ENCODE measurements at places on chromosomes 2 and 18.
A peak's percentile ranks its signal among the peaks of the same experiment; 100 is the strongest.

GRCh38 chr2:186220409-186220808 is 265.7 kb upstream of the ZC3H15 start:
- no peak for DNase-seq

DNA sequence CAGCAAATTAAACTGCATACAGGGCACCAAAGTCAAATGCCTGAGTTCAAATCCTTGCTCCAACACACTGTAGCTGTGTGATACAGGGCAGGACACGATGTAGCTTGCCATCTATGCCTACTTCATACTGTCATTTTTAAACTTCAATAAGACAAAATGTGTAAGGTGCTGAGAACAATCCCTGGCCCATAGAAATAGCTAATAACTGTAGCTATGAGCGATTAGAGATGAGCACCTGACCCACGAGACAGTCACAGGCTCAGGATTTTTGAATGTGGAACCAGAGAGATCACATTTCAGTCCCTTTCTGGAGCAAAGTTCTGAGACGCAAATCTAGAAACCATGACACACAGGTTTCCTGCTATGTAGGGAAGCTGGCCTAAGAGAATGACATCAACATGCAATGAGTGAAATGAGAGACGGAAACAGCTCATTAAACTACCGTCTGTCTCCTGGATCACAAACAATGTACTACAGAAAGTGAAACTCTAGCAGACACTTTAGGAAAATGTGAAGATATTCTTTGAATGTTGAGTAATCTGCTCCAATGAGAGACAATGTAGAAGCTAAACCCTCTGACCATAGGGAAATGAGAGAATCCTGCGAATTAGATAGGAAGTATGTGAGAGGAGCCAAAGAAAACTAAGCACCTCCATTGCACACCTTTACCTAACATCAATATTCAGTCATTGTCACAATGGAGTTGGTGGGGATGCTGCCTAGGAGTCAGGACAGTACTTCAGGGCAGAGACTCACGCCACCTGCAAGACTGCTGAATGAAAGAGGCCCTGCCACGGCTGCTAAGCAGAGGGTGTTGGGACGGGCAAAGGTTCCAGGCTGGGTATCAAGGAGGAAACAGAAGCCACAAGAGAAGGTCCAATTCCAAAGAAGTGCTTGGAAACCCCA is 25.5 kb downstream of the B4GALT6 start:
- peak; percentile 56 for DNase-seq

- DNase-seq = no peak
Observed at GRCh38 chr2:117918608-117919007, 95.3 kb downstream of the CCDC93 start.

DNA sequence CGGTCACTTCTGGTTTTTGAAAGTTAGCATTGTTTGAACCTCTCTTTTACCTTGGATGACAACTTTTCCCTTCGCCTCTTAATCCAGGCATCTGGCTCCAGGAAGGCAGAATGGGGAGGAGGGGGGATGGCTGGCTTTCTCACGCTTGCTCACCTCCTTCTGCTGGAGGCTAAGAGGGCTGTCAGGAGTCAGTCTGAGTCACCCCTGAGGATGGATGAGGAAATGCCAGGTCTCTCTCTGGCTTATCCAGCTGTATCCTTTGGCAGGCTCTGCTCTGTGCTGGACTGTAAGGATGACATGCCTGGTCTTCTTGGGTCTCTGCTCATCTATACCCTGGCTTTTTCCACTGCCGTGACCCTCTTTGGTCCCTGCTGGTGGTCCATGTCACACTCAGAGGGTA is 142.9 kb upstream of the GYPC start:
- no peak for DNase-seq

DNA sequence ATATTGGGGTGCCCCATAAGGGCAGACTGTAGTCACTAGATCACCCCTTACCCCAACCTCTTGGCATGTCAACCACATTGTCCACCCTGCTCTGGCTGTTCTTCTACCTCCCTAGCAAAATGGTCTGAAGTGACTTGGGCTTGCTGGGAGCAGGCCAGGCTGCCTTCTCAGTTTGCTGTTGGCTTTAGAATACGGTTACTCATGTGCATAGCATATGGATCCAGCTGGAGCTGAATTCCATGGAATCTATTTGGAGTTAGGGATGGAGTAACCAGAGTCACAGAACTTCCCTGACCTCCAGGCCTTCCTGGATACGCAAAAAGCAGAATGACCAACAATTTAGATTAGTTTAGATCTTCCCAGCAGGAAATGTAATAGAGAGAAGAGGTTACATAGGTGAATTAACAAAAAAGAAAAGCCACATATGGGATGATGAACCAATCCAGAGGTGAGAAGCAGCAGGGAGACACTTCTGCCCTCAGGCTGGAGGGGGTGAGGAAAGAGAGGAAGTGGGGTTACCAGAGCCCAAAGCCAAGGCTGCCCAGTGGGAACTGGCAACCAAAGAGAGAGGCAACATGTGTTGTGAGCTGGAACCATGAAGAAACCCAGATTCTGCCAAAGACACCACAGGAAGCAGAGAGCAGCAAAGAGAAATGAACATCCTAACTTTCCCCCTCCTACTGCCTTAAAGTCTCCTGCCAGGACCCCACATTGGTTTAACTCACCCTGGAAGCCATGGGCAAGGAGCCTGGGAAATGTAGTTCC is 26.1 kb downstream of the PKDCC start:
- DNase-seq = no peak

DNA sequence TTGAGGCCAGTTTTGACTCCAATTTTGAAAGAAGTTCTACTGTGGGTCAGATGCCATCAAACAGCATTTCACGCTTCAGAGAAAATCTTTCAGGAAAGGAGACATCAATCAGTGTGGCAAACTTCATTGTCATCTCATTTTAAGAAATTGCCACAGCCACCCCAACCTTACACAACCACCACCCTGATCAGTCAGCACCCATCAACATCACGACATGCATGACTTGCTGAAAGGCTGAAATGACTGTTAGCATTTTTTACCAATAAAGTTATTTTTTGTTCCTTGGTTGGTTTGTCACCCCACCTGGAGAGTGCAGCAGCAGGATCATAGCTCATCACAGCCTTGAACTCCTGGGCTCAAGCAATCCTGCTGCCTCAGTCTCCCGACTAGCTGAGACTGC is 10.4 kb downstream of the DNAJC10 start:
- no peak for DNase-seq

DNA sequence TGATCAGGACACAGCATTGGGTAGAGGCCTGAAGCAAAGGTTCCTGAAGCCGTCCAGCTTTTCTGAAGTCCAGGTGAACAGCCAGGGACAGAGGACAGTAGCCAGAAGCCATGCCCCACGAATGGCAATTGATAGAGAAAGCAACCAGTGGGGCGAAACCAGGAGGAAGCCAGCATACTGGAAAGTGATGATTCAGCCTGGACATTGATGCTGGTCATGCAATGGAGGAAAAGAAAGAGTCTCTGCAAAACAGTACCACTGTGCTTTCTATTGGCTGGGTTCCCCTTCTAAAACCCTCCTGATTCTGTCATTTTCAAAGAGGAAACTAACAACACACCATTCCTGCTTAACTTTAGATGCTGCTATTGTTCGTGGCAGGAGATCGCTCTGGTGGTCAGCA is 221.4 kb upstream of the EPAS1 start:
- no peak for DNase-seq

DNA sequence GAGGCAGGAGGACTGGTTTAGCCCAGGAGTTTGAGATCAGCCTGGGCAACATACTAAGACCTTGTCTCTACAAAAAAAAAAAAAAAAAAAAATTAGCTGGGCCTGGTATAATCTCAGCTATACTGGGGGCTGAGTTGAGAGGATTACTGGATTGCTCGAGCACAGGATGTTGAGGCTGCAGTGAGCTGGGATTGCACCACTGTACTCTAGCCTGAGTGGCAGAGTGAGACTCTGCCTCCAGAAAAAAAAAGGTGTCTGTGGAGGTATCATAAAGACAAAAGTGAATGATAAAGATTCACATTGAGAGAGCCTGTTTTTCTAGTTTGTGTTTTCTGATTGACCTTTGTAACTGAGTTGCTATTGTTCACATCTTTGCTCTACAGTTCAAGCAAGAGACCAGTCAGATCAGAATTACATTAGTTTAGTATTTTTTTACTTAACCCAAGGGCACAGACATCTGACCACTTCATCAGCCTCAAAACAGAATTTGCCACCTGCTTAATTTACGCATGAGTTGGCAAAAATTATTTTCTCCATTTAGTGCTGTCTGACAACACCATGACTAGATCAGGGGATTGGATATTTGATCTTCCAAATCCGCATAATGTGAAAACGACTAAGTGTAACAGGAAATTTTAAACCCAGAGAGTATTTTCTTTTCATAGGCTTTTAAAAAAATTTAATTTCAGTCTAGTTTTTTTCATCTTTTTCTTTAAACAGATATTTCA is 271.0 kb downstream of the TGIF1 start:
- no peak for DNase-seq

GRCh38 chr2:10016802-10017258 is 26.5 kb upstream of the KLF11 start:
- DNase-seq = no peak

GRCh38 chr18:1891641-1892040 is 679.7 kb downstream of the METTL4 start:
- no peak for DNase-seq

DNA sequence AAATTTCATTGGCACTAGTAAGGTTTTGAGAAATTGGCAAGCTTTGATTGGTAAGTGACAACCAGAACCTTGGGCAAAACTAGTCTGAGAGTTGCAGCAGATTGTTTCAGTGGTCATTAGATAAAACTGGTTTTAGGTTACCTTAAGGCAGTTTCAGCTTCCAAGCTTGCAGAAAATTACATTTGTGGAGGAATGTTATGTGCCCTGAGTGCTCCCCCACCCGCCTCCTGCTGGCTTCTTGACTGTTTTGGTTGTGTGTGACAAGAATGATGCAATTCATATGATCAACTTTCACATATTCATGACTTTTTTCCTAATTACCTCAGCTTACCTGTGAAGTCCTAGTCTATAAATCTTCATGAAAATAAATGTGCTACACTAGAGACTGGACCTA is 599.5 kb upstream of the ZNF804A start:
- DNase-seq = no peak

DNA sequence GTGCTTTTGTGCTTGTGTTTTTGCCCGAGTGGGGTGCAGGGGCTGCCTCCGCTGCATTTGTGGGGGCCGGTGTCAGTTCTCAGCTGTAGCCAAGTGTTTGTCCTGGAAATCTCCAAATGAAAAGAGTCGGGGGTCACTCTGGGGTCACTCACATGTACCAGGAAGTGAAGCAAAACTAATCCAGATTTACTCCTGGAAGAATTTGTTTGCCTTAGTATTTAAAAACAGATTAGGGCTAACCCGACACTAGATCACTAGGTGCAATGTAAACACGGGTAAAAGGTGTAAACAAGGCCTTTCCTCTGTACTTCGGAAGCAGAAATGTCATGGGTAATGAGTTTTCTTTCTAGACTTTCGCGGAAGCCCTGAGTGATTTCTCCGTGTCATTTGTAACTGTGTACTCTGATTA is 50.3 kb downstream of the GBX2 start:
- DNase-seq = no peak

- DNase-seq = no peak
Observed at GRCh38 chr2:139544186-139544851, 764.1 kb upstream of the NXPH2 start.

GRCh38 chr2:224927011-224927410 is 115.3 kb downstream of the DOCK10 start:
- peak; percentile 26 for DNase-seq

- no peak for DNase-seq
Observed at GRCh38 chr18:73693091-73693490, 454.5 kb downstream of the FBXO15 start.

DNA sequence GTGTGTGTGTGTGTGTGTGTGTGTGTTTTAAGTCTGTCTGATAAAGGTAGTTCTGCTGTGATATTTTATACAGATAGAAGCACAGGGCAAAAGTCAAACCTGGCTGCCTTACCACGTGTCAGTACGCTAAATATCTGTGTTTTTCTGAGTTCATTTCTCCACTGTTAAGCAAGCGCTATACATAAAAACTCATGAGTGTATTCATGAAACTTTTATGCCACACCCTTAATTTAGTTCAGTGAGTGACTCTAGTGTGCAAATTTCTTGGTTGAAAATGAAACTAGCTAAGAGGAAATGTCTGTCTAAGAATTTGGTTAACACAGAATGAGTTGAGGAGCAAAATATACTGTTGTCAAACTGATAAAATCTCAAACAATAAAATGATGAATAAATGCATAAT is 11.2 kb downstream of the CASP10 start:
- DNase-seq = peak; percentile 69

- DNase-seq = no peak
Observed at GRCh38 chr2:180907731-180908130, 72.7 kb upstream of the UBE2E3 start.

DNA sequence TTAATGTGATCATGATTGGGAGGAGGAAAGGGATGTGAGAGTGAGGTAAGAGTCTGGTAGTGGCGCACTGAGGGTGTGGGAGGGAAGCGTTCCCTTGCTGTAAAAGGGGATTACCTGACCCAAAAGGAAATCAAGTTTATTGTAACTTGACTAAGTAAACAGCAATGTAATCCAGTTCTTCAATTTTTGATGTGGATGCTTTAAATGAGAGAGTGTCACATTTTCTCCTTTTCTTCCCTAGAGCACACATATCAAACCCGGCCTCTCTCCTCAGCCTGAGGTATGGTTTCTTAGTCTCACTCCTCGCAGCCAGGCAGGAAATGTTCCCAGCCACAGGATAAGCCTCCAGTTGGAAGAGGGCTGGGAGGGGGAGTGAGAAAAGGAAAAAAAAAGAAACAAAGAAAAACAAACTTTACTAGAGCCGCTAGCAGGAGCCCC is 688 bp upstream of the ARHGAP28 start:
- DNase-seq = no peak

DNA sequence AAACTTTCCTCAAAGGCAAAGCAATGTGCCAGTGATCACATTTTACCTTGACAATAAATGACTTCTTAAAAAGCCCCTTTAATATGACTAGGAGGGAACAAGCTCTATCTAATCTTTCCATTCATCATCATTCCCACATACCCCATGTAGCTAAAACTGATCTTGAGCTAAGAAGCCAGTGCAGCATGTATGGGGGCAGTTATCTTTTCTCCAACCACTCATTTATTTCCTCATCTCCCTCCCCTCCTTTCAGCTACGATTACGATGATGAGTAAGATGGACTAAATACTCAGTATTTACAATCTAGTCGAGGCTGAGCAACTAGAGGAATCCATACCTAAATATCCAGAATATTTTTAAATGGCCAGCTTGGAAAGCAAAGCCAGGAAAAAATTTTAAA is 35.5 kb downstream of the PNO1 start:
- no peak for DNase-seq
